ENCODE measurements at places on chromosomes 16 and 17.

- no peak for DNase-seq
Measured at GRCh38 chr17:49209061-49209571, 1.3 kb downstream of the GNGT2 start.

- DNase-seq: no peak
Measured at GRCh38 chr17:6420173-6420641, 14.7 kb downstream of the AIPL1 start.

DNA sequence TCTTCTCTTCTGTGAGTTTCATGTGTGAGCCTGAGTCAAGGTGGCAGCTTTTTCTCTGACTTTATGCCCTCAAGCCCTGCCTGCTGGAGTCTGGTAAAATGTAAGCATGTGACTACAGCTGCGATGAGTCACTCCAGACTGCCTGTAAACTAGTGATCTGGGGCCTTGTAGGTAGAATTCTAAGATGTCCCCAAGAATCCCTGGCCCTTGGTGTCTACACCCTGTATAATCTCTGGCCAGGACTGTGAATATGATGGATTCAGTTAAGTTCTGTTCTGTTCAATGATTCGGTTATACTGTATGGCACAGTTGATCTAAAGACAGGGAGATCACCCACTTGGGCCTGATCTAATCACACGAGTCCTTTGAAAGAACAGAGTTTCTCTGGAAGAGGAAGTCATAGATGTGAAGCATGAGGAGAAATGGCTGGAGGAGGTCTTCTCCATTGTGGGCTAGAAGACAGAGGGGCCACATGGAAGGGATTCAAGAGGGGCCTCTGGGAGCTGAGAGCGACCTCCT, 29.8 kb downstream of the PRSS54 start:
- no peak for DNase-seq

- no peak for DNase-seq
Measured at GRCh38 chr17:78107976-78108725, 20.4 kb downstream of the TMC6 start.

DNA sequence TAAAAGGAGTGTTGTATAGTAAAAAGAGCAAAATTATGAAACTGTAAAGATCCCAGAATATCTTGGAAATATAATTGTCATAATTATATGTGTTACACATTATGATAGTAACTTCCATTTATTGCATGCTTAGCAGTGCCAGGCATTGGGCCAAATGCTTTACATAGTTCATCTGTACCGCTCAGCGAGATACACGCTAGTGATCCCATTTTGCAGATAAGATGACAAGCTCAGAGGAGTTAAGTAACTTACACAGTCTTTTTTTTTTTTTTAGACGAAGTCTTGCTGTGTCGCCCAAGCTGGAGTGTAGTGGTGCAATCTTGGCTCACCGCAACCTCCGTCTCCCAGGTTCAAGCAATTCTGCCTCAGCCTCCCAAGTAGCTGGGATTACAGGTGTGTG, 6.8 kb upstream of the EZH1 start:
- DNase-seq: no peak

DNA sequence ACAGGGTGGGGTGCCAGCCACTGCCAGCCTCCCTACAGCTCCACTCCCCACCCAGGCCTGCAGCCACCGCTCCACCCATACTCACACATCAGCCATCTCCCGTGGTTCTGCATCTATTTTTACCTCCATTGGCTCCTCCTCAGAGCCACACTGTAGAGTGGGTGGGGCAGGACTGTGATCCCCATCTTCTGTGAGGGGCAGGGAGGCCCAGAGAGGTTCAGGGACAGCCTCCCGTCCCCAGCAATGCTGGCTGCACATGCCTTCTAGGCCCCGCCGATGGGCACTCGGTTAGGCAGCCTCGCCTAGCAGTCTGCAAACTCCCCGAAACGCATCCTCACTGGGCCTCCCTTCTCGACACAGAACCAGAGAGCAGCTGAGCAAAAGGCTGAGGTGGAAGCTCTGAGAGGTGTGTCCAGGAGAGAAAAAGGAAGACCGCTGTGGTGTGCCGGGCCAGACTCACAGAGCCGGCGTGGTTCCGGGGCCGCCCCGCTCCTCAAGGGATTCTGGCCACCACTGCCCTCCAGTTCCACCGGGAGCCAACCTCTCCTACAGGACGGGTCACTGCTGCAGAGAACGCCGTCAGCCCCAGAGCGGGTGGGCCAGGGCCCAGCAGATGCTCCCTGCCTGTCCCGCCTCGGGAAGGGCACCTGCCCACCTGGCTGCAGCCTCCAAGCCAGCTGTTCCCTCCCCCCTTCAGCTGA, 71.9 kb downstream of the ABR start:
- no peak for DNase-seq

DNA sequence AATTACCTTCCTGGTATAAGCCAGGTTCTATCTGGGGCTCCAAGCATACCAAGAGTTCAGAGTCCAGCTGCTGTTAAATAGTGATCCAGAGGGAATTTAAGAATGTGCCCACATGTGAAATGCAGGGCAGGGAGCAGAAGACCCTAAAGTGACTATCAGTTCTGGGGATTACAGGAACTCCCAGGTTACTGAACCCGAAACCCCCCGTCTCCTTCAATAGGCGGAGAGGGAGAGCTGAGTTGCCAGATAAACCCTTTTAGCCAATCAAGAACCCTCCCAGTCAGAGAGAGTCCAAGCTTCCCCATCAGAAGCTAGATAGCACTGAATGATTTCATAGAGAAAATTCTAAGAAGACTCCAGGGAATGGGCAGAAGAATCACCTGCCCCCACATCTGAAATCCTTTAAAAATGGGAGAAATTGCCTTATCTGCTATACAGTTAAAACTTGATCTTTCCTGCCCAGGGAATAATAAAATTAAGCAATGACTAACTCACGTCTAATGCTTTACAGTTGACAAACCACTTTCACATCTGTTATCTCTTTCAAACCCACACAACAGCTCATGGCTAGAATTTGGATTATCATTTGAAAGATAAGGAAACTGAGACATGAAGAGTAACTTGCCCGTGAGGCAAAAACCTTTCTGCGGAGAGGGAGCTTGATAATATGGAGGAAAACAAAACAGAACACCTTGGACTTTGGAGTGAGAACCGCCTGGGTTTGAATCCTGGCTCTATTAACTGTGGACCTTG, 10.2 kb downstream of the NOG start:
- no peak for DNase-seq

DNA sequence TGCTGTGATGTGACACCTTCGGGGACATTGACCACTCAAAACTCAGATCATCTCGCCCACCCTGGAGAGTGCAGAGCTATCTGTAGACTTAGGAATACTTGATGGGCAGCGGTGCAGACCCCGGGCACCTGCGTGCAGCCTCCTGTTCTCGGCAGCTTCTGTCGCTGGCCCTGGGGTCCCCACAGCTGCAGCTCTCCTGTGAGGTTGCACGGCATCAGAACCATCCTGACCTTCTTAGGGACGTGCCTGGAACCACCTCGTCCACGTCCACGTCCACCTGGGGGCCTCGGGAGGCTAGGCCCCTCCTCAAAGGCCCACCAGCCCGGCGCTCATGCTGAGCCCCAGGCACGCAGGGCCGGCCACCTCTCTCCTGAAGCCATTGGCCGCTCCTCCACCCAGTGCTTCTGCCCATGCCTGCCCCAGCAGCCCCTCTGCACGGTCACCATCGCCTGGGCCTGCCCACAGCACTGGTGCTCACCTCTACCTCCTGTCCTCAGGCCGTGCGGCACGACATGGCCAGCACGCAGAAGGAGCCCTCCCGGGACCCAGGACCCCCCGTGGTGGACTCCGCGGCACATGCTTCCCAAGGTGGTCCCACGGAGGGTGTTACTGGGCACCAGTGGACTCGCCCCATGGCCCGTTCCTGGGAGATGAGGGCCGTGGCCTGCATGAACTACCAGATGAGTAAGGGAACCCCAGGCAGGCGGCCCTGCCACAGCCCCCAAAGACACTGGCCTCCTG, 2.3 kb upstream of the WFIKKN1 start:
- DNase-seq: no peak

DNA sequence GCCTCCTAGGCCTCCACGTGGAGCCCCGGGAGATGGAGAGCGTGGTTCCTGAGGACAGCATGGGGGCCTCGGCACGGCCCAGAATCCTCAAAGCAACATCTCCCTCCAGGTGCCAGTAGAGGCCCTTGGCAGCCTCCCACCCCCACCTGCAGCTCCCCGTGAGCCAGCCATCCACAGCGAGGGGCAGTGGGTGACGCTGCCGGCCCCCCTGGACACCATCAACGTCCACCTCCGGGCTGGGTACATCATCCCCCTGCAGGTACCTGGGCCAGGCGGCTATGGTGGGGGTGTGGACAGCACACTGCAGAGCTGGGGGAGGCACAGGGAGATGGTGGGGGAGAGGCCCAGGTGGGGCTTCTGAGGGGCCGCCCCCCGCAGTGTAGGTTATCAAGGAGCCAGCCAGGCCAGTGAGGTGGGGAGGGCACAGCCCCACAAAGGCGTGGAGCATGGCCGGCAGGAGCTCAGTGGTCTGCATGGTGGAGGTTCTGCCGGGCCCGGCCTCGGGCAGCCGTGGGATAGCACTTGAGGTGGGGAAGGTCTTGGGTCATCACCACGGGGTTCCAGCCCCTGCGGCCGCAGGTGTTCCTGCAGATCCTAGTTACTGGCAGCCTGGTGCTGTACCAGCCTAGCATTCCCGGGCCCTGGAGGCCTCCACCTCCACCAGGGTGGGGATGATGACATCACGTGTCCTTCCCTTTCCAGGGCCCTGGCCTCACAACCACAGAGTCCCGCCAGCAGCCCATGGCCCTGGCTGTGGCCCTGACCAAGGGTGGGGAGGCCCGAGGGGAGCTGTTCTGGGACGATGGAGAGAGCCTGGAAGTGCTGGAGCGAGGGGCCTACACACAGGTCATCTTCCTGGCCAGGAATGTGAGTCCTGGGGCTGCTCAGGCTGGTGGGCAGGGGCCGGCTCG, 16.4 kb downstream of the GAA start:
- DNase-seq: no peak

DNA sequence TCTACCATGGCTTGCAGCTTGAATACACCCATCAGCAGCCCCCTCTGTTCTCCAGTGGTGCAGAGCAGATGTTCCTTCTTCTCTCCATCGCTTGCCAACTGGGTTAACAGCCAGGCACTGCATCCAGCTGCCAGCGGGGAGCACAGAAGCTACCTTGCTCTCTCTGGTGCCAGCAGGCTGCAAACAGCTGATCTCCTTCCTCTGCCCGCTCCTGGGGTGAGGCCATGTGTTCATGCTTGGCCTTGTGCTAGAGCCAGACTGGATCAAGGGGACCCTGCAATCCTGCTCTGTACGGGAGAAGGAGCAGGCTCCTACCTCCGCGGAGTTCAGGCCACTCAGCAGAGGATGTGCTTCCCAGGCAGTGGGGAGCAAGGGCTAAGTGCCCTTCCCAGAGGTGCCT, 24.1 kb upstream of the ENGASE start:
- no peak for DNase-seq

DNA sequence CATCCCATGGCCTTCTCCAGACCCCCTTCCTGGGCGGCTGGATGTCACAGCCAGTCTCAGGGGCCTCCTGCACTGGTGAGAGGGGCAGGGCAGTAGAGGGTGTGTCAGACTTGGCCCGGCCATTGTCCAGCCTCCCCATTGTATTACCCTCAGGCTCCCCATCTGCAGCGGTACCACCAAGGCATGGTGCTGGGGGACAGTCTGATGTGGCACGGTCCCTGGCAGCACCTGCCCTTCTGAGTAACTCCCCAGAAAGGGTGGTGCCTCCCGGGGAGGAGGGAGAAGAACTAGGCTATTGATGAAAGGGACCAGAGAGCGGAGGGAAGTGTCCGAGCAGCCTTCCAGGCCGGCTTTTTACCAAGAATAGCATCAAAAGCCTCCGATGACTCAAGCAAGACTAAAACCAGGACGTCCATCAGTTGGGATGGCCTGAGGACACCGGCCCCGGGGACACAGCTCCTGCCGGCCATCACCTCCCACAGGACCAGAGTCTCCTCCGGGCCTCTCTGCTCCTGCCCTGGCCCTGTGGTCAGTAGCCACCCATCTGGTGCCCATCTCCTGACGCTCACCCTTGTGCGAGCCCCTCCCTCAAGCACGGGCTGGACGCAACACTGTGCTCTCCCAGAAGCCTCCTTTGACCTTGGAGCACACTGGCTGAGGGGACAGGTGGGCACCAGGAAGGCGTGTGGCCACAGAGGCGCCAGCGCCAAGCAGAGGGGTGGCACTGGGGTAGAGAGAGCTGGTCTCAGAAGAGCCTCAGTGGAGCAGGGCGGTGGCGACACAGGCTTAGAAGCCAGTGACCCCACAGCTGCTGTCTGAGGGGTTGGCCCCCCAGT, 5.8 kb upstream of the CPNE7 start:
- DNase-seq: no peak

GRCh38 chr17:64449545-64449944, 630 bp downstream of the MILR1 start:
- no peak for DNase-seq

GRCh38 chr16:87150681-87151280, 166.4 kb downstream of the C16orf95 start:
- no peak for DNase-seq

DNA sequence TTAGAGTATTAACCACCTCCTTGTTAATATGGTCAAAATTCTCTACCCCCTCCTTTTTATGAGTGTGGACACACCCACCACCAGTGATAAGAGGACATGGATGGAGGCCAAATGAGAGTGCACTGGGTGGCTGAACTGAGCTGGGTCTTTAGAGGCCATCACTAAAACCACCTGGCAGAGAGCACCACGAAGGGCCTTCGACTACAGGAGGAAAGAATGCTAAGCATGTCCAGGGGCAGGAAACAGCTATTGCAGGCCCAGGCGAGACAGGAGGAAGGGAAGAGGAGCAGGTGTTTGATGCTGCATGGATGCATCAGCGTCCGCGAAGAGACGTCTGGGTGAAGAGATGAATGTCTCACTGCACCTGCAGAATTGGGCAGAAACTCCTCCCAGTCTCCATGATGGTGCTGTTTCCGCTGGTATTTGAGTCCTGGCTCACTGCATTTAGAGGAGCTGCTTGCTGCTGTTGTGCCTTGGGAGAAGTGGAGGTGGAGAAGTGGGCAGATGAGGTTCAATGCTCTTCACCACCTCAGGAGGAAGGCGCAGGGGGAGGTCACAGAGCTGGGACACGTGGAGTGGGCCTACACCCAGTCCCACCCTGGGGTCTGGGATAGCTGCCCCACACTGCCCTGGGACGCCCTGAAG, 33.2 kb downstream of the SPHK1 start:
- DNase-seq: no peak

DNA sequence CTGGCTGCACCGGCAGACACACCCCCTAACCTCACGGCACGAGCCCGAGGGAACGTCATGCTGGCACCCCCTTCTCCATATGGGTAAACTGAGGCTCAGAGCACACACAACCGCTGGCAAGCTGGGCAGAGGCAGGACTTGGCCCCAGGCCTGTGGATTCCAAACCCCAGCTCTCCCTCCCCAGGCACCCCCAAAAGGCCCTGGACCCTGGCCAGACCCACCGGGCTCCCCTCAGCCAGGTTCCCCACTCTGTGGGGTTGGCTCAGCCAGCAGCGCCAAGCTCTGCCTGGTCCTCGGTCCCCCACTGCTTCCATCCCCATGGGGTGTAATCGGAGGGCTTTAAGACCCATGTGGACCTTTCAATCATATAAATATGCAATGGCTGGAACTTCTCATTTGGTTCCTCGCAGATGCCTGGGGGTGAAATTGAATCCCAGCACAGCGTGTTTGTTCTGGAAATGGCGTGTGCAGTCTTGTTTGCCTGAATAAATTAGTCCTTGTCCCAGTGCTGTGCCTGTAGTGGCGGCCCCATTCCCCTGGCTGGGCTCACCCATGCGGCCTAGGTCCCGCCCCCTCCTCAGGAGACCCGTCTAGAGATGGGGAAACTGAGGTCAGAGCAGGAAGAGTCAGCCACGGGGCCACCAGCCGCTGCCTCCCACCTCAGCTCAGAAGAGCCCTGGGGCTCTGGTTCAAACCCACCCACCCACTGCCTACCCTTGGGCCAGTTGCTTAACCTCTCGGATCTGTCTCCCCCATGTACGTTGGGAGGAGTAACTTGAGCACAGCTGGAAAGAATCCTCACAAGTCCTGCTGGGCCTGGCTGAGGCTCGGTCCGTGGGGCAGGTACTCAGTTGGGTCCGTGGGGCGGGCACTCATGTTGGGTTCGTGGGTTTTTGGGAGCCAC, 57.3 kb downstream of the ZFPM1 start:
- DNase-seq: no peak

Measured in right kidney (tissue), 9 donors.